ENCODE measurements at places on chromosomes 6 and 20. TPM values are rescaled to one million over a fixed set of nuclear protein-coding genes. Genes with fewer than 3 reads are reported as not detected.

Gene PKHD1
- not detected for total RNA-seq

Gene LBP
- total RNA-seq: not detected

Gene ADGB
- total RNA-seq: not detected

Gene KIAA1755
- total RNA-seq: 2.5 TPM

Gene RUNX2
- total RNA-seq: 3.1 TPM

Gene PGBD1
- 6.9 TPM for total RNA-seq

Gene CDK5RAP1
- total RNA-seq: 28.1 TPM

Gene PAK5
- not detected for total RNA-seq

Gene GTSF1L
- not detected for total RNA-seq

Gene ADGRB3
- total RNA-seq: not detected

Gene BEND6
- total RNA-seq: 10.6 TPM

Gene ENPP5
- under 0.01 TPM for total RNA-seq

Gene GPR31
- total RNA-seq: not detected

DNA sequence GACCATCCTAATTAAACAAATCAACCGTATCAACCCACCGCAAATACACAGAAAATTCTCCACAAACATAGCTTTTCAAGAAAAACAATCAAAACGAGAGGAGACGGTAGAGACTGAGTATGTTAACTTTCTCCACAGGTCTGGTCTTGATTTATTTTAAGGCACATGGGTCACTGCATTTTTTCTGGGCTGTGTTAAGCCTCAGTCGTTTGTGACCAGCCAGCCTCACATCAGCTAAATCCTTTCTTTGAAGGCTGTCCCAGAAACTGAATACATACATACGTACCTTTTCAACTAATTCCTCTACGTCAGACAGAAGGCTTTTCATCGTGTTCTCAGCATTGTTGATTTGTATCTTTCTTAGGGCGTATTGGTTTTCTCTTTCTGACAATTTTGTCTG is 69.4 kb downstream of the LAMA4 start:
- no peak overlapping the region for H3K27ac ChIP-seq
- H3K4me1 ChIP-seq: peaks cover 3% of the 10 kb centered on the region
- H3K36me3 ChIP-seq: peaks cover 33% of the 10 kb centered on the region
- no peak for DNase-seq
- H3K27me3 ChIP-seq: no peaks in the 10 kb centered on the region

- H3K4me1 ChIP-seq: no peaks in the 10 kb centered on the region
- no peak overlapping the region for H3K27ac ChIP-seq
- H3K27me3 ChIP-seq: no peaks in the 10 kb centered on the region
These were observed 327.0 kb downstream of the NRN1 start for GRCh38 chr6:5679691-5680090.

DNA sequence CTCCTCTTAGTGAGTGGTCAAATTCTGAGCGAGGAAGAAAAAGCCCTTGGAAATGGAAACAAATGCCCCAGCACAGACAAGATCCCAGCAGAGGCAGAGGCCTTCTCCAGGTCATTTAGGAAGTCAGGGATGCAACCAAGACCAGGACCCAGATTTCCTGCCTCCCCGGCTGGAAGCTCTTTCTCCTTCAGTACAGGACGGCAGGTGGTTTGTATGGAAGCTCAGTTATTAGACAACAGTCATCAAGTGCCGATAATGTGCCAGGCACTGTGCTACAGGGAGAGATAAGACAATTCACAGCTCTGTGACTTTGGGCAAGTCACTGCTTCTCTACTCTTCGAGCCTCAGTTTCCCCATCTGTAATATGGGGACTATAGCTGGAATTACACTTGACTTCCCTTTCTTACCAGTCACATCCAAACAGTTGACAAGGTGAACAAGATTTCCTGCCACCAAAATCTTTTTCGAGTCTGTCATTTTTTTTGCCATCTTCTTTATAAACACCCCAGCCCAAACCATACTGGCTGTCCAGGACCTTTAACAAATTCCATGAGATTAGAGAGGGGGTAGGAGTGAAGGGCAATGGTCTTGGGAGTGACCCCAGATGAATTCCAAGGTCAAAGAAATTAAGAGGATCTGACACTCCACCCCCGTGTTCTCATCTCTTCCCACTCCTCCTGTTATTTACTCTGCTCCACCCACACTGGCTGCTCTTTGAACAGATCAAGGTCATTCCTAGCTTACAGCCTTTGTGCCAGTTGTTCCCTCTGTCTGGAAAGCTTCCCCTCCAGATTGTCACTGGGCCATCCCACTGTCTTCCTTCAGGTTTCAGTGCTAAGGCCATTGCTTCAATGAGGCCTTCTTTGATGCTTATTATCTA is 6.0 kb downstream of the MMP9 start:
- H3K27me3 ChIP-seq: peaks cover 64% of the 10 kb centered on the region
- DNase-seq: no peak
- H3K36me3 ChIP-seq: no peaks in the 10 kb centered on the region
- H3K4me1 ChIP-seq: no peaks in the 10 kb centered on the region
- no peak overlapping the region for H3K4me3 ChIP-seq

DNA sequence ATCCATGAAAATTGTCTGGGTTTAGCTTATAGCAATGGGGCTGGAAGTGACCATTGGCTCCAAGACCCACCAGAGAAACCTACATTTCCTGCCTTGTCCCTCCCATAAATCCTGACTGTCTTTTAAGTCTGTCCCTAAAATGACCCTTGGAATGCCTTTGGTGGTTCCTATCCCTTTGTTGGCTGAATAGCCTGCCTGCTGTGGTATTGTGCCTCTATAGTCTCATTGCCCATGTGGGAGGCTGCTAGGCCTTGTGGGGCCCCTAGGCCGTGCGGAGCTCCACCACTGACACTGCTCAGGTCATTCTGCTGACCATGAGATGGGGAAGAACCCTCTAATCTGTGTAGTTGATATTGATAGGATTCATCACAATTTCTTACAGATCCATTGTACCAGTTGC is 43.3 kb downstream of the SCP2D1 start:
- no peaks in the 10 kb centered on the region for H3K4me1 ChIP-seq
- H3K27me3 ChIP-seq: no peaks in the 10 kb centered on the region
- H3K27ac ChIP-seq: no peak overlapping the region
- no peak overlapping the region for H3K4me3 ChIP-seq
- no peak for DNase-seq
- H3K36me3 ChIP-seq: no peaks in the 10 kb centered on the region

DNA sequence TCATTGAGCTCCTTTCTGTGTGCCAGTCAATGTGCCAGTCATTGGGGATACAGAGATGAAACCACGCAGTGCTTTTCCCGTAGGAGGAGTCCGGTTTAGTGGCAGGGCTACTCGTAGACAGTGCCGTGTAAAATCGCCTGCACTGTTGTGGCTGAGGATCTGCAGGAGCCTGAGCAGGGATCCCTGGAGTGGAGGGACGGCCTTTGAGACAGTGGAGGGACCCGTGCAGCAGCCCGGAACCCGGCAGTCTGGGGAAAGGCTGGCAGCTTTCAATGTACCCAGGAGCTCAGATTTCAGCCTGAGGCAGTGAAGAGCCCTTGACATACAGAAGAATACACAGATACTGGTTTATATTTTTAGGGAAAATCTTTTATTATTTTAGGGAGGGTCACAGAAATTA is 203.3 kb downstream of the ARID1B start:
- no peaks in the 10 kb centered on the region for H3K27me3 ChIP-seq
- H3K36me3 ChIP-seq: no peaks in the 10 kb centered on the region
- no peak for DNase-seq

GRCh38 chr6:56525974-56526789 is 116.5 kb downstream of the DST start:
- peaks cover 22% of the 10 kb centered on the region for H3K36me3 ChIP-seq
- peaks cover 30% of the 10 kb centered on the region for H3K4me1 ChIP-seq
- no peak for DNase-seq
- H3K27me3 ChIP-seq: no peaks in the 10 kb centered on the region
- H3K4me3 ChIP-seq: no peak overlapping the region
- peak overlapping the region; percentile 96 for H3K27ac ChIP-seq

DNA sequence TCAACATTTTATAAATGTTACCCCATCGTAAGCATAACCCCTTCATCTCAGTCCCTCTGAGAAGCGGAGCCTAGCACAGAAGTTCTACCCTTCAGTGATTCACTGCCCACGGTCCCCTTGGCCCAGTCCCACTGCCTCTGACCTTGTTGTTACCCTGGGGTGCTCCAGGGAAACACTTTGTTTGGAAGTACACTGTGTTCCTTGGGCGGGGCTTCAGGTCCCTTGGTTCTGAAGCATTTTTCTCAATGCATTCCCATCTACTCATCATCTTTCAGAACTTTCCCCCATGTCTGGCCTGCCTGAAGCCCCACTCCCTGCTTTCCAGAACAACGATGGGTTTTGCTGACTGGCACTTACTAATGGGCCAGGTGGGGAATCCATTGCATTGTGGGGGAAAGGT is 296.2 kb downstream of the FOXA2 start:
- no peaks in the 10 kb centered on the region for H3K27me3 ChIP-seq
- H3K36me3 ChIP-seq: no peaks in the 10 kb centered on the region
- no peak overlapping the region for H3K27ac ChIP-seq
- no peak for DNase-seq

GRCh38 chr6:167952512-167952859 is 45.0 kb upstream of the KIF25 start:
- peaks cover 3% of the 10 kb centered on the region for H3K4me1 ChIP-seq
- H3K27ac ChIP-seq: no peak overlapping the region
- no peak overlapping the region for H3K4me3 ChIP-seq
- H3K27me3 ChIP-seq: no peaks in the 10 kb centered on the region

GRCh38 chr20:21901470-21902275 is 196.2 kb downstream of the PAX1 start:
- no peaks in the 10 kb centered on the region for H3K36me3 ChIP-seq
- H3K4me1 ChIP-seq: no peaks in the 10 kb centered on the region
- no peak overlapping the region for H3K4me3 ChIP-seq

- H3K27ac ChIP-seq: peak overlapping the region; percentile 93
- no peaks in the 10 kb centered on the region for H3K36me3 ChIP-seq
- no peak for DNase-seq
- H3K4me3 ChIP-seq: no peak overlapping the region
- peaks cover 30% of the 10 kb centered on the region for H3K4me1 ChIP-seq
- H3K27me3 ChIP-seq: no peaks in the 10 kb centered on the region
These were observed 24.3 kb upstream of the IER3 start for GRCh38 chr6:30768634-30769087.

DNA sequence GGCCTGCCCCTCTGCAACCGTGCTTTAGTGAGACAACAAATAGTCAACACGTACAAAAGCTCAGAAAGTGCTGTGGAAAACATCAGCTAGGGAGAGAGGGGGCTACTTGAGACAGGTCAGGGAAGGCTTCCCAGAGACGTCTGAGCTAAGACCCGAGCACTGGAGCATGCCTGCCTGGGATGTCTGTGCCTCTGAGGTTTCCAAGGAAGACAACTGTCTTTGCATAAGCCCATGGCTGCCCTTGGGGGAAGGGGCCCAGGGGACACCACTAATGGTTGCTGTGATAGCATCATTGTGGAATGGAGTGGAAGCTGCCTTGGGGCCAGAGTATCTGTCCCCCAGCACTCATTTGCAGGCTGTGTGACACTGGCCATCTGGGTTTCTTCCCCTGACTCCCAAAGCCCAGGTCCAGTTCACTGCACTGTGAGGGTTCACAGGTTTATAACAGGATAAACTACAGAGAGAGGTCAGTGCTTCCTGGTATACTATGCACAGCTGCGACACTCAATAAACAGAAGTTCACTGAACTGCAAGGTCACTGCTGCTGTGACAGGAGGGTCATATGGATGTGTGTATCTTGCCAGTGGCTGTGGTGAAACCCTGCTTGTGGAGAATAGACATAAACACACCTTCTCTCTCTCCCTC is 1.5 kb upstream of the ARFGEF2 start:
- no peak overlapping the region for H3K4me3 ChIP-seq
- H3K27me3 ChIP-seq: no peaks in the 10 kb centered on the region
- H3K4me1 ChIP-seq: peaks cover 2% of the 10 kb centered on the region
- no peak for DNase-seq

GRCh38 chr20:37209661-37210314 is 30.4 kb upstream of the MROH8 start:
- no peak overlapping the region for H3K27ac ChIP-seq
- no peak overlapping the region for H3K4me3 ChIP-seq

DNA sequence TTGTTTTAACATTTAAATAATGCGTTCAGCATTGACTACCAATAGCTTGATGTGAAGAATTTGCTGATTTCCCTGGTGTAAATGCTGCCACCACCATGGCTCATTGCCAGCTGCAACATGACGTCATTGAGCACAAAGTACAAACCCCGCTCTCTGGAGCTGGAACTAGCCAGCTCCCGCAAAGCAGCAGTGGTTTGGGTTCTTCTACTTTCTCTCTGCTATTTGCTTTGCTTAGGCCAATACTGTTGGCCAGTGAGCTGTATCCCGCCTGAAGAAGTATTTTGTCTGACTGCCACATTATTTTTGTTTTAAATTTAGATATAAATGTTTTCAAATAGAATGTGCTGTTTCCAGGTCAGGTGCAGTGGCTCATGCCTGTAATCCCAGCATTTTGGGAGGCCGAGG is 47.4 kb upstream of the KIF13A start:
- H3K4me3 ChIP-seq: no peak overlapping the region
- no peak overlapping the region for H3K27ac ChIP-seq
- H3K4me1 ChIP-seq: peaks cover 1% of the 10 kb centered on the region
- DNase-seq: peak; percentile 19

- peak; percentile 45 for DNase-seq
- H3K36me3 ChIP-seq: no peaks in the 10 kb centered on the region
- H3K27ac ChIP-seq: no peak overlapping the region
These were observed 5.3 kb upstream of the PRR18 start for GRCh38 chr6:166313255-166314070.

- no peak for DNase-seq
- no peaks in the 10 kb centered on the region for H3K36me3 ChIP-seq
- H3K27ac ChIP-seq: no peak overlapping the region
- H3K4me1 ChIP-seq: no peaks in the 10 kb centered on the region
- peaks cover 6% of the 10 kb centered on the region for H3K27me3 ChIP-seq
- no peak overlapping the region for H3K4me3 ChIP-seq
These were observed 63.3 kb downstream of the PSMB1 start for GRCh38 chr6:170489836-170490235.

DNA sequence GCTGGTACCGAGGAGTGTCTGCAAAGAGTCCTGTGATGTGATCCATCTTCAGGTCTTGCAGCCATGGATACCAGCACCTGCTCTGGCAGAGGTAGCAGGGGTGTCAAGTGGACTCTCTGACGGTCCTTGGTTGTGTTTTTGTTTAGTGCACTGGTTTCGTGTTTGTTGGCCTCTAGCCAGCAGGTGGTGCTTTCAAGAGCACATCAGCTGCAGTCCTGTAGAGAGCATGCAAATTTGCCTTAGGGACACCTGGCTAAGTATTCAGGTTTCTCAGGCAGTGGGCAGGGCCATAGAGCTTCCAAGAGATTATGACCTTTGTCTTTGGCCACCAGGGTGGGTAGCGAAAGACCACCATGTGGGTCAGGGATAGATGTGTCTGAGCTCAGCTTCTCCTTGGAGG is 14.5 kb upstream of the RGS17 start:
- DNase-seq: no peak
- peaks cover 6% of the 10 kb centered on the region for H3K27me3 ChIP-seq
- no peaks in the 10 kb centered on the region for H3K36me3 ChIP-seq

- H3K27me3 ChIP-seq: no peaks in the 10 kb centered on the region
- peak; percentile 82 for DNase-seq
- H3K4me3 ChIP-seq: no peak overlapping the region
- no peaks in the 10 kb centered on the region for H3K36me3 ChIP-seq
- H3K27ac ChIP-seq: peak overlapping the region; percentile 41
These were observed 117.0 kb downstream of the TMEM200A start for GRCh38 chr6:130482645-130483390.
